ENCODE measurements at places on chromosomes 11 and 22.

- DNase-seq = no peak
These were observed 1066.1 kb downstream of the BRD1 start for GRCh38 chr22:48761546-48761945.

GRCh38 chr11:14969901-14970323 is 2.2 kb downstream of the CALCA start:
- no peak for DNase-seq

GRCh38 chr11:18769802-18770456 is 21.7 kb downstream of the PTPN5 start:
- no peak for DNase-seq

- DNase-seq = no peak
These were observed 99.2 kb downstream of the SPON1 start for GRCh38 chr11:14061721-14062120.

- DNase-seq = no peak
These were observed 3.5 kb downstream of the PGGHG start for GRCh38 chr11:292211-293121.

DNA sequence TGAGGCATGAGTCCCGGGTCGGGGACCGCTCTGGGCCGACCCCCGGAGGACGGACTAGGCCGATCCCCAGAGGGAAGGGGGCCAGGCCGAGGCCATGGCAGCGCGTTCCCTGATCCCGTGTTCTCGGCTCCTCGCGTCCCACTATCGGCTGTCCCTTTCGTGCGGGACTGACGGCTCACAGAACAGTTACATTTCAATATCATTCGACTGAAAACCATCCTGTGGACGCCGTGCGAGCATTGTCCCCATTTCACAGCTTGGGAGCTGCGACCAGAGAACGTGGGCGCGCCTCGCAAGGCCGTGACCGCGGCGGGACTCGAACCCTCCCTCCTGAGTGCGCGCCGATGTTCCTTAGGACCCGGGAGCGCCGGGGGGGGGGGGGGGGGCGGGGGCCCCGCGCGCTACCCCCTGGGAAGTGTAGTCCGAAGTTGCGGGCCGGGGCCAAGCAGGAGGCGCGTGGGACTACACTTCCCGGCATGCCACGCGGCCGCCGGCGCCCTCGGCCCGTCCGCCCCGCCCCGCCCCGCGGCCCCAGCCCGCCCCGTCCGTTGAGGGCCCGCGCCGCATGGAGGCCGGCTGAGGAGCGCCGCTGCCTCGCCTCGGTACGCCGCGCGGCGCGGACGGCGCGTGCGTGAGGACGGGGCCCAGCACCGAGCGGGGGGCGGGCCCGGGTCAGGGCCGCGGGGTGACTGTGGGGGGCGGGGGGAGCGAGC is at the start of gene TRABD:
Gene TRABD, plus strand, starts transcription at position 539 of the 713 bp plus-strand sequence. CDS start 7,148 bp downstream, outside the sequence.
- peak; percentile 91 for DNase-seq

DNA sequence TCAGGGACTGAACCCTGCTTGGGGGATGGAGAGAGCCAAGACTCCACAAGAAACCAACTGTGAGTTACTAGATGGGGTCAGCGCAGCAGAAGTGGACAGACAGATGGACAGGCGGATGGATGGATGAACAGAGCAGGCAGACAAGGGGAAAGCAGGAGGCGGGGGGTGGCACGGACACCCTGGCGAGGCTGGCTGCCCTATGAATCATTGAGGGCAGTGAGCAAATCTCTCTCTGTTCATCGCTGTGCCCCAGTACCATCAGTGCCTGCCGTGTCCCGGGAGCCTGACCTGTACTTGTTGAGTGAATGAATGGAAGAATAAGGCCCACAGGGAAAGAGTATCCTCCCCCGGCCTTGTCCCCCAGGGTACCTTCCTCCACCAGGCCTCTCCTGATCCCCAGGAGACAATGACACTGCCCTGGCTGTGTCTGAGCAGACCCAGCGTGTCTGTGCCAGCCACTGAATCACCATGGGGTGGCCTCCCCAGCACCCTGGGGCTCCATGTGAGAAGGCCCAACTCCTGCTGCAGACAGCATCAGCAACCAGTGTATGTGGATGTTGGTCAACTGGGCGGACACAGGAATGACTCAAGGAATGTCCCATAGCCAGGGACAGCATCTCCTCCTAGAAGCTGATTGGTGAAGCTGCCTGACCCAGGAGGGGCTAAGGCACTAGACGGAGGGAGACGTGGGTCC is 5.1 kb upstream of the KLHL35 start:
- no peak for DNase-seq

DNA sequence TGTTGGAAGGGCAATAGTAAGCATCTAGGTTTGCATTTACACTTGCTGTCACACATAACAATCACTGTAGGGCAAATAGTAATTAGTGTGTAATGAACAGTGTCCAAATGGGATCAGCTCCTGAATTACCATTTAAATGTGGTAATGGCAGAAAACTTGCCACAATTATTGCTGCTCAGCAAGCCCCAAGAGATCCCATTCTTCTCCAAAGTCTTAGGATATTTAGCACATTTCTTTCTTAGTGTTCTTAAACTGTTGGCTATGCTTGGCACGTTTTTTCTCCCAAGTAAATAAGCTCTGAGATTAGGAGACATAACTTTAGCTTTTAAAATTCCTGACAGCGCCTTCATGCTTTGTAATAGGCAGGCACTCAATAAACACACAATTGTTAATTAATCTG is 1037.0 kb downstream of the DLG2 start:
- no peak for DNase-seq

GRCh38 chr22:44721213-44721612 is 19.2 kb downstream of the PRR5 start:
- no peak for DNase-seq

GRCh38 chr11:83728281-83728680 is 442.1 kb upstream of the CCDC90B start:
- DNase-seq = no peak

- no peak for DNase-seq
These were observed 533.5 kb downstream of the TBC1D22A start for GRCh38 chr22:47295982-47296381.

- no peak for DNase-seq
These were observed 79.7 kb downstream of the LARGE2 start for GRCh38 chr11:46002189-46002588.

DNA sequence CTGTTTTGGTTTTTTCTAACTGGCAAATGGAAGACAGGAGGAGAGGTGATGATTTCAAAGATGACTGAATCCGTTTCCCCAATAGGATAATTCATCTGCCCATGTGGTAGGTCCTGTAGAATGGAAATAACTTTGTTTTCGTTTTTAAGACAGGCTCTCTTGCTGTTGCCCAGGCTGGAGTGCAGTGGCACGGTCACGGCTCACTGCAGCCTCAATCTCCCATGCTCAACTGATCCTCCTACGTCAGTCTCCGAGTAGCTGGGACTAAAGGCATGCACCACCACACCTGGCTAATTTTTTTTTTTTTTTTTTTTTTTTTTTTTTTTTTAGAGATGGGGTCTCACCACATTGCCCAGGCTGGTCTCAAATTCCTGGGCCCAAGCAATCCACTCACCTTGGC is 77.4 kb upstream of the BIRC3 start:
- no peak for DNase-seq

DNA sequence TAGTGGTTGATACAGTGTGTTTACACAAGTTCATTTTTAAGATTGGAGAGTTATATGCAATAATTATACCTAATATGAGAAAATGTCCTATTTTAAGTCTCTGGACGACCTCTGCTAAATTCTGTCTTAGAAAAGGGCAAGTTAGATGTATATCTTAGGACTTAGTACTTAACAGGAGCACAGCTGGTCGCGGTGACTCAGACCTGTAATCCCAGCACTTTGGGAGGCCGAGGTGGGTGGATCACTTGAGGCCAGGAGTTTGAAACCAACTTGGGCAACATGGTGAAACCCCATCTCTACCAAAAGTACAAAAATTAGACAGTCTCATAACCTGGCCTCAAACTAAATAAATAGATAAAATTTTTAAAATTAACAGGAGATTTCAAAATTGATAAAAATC is 27.2 kb downstream of the BSX start:
- no peak for DNase-seq

DNA sequence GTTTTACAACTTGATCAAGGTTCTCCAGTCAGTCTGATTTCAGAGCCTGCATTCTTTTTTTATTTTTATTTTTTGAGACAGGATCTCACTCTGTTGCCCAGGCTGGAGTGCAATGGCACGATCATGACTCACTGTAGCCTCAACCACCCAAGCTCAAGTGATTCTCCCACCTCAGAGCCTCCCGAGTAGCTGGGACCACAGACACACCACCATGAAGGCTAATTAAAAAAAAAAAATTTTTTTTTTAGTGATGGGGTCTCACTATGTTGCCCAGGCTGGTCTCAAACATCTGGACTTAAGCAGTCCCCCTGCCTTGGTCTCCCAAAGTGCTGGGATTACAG is 117.2 kb upstream of the NAV2 start:
- DNase-seq = no peak

DNA sequence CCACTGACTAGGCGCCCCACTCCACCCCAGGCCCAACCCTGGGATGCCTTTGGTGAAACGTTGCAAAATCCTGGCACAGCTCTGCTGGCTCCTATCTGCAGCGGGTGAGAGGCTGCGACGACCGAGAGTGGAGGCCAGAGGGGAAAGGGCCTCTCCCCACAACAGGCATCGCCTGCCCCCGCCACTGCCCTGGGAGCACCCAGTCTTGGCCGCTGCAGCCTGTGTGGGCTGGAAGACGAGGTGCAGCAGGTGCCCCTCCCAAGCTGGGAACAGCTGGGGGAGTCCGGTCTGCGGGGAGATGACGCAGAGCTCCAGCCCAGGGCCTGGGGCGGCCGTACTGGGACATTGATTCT is 4.2 kb upstream of the PIM3 start:
- DNase-seq = no peak

DNA sequence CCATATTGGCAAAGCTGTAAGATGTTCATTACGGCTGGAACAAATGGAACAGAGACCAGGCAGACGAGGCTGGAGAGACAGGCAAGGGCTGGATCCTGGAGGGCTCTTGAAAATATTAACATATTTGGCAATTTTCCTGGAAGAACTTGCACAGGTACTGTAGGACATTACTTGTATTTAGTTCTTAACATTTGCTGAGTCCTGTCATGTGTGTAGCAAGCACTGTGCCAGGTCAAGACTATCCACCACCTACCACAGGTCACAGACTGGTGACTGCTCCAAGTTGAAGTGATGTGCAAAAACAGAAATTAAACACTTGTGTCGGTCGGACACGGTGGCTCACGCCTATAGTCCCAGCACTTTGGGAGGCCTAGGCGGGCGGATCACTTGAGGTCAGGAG is 58.7 kb upstream of the TNRC6B start:
- no peak for DNase-seq

GRCh38 chr22:35552196-35552842 is 11.7 kb downstream of the RASD2 start:
- peak; percentile 80 for DNase-seq

All from activated CD4-positive, alpha-beta T cell treated with anti-CD3 and anti-CD28 coated beads for 4 hours (primary cell).